ENCODE measurements at places on chromosomes 3 and 15.
A peak's percentile ranks its signal among the peaks of the same experiment; 100 is the strongest.

DNA sequence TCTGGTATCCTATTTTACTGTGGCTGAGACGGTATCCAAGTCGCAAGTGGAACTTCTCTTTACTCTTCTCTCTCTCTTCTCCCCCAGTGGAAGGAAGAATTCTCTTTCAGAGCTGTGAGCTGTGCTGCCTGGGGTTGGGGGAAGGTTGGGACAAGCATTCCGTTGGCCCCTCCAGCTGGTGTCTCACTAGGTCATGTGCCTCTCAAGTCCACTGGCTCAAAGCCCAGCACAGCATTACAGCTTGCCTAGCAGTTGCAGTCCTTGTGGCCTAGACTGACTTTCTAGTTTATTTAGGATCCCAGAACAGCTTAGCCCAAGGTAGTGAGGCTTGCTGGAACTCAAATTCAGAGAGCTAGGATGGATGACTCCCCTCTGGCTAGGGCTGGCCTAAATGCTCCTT, 76.1 kb upstream of the SPATA16 start:
- DNase-seq = no peak

- DNase-seq = no peak
These were observed 18.1 kb downstream of the CRYBG3 start for GRCh38 chr3:97839944-97840343.

DNA sequence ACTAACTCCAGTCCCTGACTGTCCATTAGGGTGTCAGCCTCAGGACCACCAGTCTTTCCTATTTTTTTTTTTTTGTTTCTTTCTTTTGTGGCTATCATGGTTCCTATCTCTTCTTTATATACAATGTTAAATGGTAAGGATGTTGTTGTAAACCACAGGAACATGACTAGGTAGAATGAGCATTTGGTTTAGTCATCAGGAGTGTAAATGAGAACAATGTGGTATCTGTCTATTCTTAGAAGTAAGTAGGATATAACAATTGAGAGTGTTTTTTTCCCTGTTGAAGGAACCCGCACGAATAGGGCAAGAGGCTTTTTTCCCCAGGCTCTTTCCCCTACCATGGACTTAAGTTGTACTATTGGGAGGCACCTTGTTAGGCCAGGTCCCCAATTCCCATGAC, 880.3 kb upstream of the GBE1 start:
- DNase-seq = no peak

- peak; percentile 33 for DNase-seq
These were observed 778 bp upstream of the AP4E1 start for GRCh38 chr15:50907601-50908208.

DNA sequence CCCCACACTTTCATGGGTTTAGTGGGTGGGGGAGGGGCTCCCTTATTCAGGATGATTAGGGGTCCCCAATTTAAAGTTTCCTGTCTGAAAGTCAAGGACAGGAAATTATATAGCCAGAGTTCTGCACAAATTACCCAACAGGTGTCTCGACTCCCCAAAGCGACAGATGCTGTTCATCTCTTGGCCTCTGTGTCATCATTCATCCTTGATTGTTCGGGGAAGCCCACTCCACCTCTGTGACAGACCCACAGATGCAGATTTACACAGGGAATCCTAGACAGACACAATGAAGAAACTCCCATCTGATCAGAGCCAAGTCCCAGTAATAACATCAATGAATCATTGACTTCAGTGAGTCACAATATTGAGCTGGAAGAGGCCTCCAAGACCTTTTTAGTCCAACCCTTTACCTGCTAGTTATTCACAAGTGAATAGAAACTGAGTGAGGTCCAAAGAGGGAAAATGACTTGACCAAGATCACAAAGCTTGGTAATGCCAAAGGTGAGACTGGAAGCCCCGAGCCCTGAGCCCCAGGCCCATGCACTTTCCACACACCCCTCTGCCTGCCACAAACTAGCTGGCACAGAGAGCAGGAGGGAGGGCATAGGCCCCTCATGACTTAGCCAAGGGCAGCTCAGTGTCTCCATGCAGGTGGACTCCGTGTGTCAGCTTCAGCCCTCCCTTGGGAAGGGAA, 7.9 kb upstream of the SRP14 start:
- peak; percentile 8 for DNase-seq

DNA sequence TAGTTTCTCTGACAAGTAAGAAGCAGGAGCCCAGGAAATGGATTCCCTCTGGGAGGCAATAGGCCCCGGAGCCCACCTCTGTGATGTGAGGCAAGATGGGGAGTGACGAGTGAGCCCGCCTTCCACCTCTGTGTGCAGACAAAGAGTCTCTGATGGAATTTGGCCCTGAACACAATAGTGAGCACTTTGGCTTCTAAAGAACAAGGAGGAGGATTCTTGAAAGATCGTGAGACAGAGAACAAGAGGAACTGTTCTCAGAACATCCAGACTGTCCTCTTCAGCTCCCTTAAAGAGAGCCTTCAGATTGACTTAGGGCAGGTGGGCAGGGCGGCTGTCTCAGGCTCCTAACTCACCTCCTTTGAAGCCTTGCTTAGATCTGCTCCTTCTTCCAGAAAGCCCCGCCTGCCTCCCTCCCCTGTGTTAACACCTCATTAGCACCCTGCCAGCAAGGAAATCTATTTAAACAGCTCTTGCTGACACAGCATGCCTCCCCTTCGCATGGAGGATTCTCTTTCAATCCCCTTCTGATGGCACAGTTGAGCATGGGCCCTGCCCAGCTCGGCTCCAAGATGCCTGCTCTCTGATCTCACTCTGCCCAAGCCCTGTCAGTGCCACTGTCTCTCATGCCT, 430.3 kb downstream of the NTRK3 start:
- no peak for DNase-seq

GRCh38 chr3:33215739-33216138, 2.9 kb downstream of the SUSD5 start:
- no peak for DNase-seq

- DNase-seq = no peak
These were observed 135.0 kb upstream of the CTDSPL start for GRCh38 chr3:37726525-37727290.

- no peak for DNase-seq
These were observed 28.1 kb upstream of the INSYN1 start for GRCh38 chr15:73781038-73781925.

GRCh38 chr15:56929933-56930332, 11.5 kb downstream of the TCF12 start:
- no peak for DNase-seq

DNA sequence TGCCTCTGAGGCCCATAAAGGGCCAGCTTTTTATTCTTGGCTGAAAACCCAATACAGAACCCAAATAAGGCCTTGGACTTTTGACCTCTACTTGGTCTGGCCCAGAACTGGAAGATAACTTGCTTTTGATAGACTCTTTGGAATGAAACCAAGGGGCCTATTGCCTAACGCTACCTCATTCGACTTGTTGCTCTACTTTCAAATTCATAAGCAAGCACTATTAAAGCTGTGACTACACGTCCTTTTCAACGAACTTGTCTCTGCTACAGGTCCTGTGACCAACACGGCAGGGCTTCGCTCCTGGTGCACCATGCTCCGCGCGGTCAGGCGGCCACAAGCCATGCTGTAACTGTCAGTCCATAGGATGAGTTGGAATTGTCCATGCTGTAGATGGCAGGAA, 385.4 kb downstream of the MFSD1 start:
- DNase-seq = no peak

DNA sequence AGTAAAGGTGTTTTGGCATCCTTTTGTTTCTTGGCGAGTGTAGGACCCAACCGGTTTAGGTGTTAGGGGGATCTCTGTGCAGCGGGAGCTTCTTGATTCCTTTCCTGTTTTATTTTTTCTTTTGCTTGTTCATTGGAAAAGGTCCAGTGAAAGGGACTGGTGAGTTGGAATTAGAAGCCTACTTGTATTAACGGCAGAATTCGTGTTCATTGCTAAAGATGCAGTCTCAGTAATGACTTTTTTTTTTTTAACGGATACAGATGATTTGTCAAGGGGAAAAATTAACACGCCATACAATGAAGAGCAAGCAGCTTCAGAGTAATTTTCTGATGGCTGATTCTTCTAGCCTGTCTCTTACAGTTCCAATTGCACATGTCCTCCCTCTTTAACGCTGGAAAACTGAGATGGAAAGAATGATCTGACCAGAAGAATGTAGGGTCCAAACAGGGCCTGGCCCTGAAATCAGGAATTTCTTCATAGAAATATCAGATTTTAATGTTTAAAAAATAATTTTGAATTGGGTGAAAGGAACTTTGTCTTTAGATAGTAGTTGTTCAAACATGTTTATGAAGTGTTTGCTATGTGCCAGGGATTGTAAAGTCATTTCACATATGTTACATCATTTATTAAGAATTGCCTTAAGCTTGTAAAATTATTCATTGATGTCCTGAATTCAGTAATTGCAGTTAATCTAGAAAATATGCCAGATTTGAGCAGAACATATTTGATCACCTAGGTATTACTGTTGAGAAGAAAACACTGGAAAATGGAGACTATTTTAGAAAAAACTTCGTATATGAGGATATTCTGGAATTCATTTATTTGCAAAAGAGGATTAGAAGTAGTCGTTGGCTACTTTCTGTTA, 1.4 kb downstream of the MAPK6 start:
- no peak for DNase-seq

DNA sequence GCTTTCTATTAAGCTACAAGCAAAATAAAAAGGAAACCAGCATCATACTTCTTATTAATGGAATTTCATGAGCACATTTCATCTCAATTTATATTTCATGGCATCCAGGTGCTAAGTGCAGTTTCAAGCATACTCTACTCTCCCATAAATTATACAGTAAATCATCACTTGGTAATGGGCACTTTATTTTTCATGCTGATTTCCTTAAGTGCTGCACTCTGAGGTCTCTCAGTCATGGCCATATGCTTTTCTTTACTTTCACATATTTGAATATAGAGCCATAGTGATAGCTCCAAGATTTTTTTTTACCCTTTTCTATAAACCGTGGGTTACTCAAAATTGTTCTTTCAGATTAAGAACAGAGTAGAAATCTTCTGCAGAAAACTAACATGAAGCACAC, 1505.7 kb upstream of the CADM2 start:
- no peak for DNase-seq

- no peak for DNase-seq
These were observed 178.8 kb downstream of the KLHL25 start for GRCh38 chr15:85615930-85616329.

Data from activated T-helper 2 cell treated with anti-CD3 and anti-CD28 coated beads, Interferon-gamma antibody, Interleukin-2, Interleukin-4, amounts not matched to agents 10 μg/mL and 5 μg/mL and 100 μg/mL, durations not matched to agents 14 hours and 24 hours and 36 hours (primary cell).